ENCODE measurements at places on chromosomes 1 and 21. TPM values are rescaled to one million over a fixed set of nuclear protein-coding genes. Genes with fewer than 3 reads are reported as not detected.

Gene KIF21B
- 10.5 TPM for total RNA-seq

Gene HDAC1
- total RNA-seq, result 98.0 TPM

DNA sequence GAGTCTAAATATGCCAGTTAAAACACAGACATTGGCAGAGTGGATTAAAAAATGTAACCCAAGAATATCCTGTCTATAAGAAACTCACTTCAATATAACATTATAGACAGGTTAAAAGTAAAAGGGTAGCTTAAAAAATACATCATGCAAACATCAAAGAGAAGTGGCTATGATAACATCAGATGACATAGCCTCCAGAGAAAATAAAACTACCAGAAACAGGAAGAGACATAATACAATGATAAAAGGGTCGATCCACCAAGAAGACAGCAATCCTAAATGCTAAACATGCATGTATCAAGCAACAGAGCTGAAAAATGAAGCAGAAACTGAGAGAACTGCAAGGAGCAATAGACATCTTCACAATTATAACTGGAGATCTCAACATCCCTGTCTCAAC, 190.2 kb upstream of the NR5A2 start:
- H3K27ac ChIP-seq, result no peak overlapping the region
- DNase-seq, result no peak
- H3K4me3 ChIP-seq, result no peak overlapping the region
- H3K36me3 ChIP-seq, result no peaks in the 10 kb centered on the region

GRCh38 chr1:245493029-245493428, 338.2 kb downstream of the KIF26B start:
- no peak for DNase-seq
- no peaks in the 10 kb centered on the region for H3K27me3 ChIP-seq
- H3K4me3 ChIP-seq, result no peak overlapping the region
- H3K27ac ChIP-seq, result no peak overlapping the region

Gene NGF
- total RNA-seq, result 1.1 TPM

Gene DPT
- 15.4 TPM for total RNA-seq

- H3K4me1 ChIP-seq, result no peaks in the 10 kb centered on the region
- no peaks in the 10 kb centered on the region for H3K27me3 ChIP-seq
- no peak overlapping the region for H3K27ac ChIP-seq
- DNase-seq, result no peak
These were observed 28.1 kb upstream of the LAPTM5 start for GRCh38 chr1:30785714-30786113.

- peaks cover 20% of the 10 kb centered on the region for H3K36me3 ChIP-seq
These were observed 15.1 kb upstream of the PIGV start for GRCh38 chr1:26772687-26773086.

DNA sequence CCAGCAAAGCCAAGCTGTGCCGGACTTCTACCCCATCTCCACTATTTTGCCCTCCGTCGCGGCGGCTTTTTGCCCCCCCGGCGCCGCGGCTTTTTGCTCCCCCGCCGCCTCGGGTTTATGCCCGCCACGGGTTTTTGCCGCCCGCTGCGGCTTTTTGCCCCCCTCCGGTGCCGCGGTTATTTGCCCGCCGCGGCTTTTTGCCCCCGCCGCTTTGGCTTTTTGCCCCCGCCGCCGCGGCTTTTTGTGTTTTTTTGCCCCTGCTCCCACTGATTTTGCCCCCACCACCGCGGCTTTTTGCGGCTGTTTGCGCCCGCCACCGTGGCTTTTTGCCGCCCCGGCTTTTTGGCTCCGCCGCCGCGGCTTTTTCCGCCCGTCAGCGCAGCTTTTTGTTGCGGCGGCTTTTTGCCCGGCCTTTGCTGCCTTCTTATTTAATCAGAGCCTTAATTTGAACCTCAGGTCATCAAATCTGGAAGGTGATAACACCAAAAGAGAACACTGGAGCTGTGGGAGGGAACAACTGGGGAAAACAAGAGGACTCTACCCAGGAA, 106.0 kb downstream of the TPTE start:
- H3K4me1 ChIP-seq, result no peaks in the 10 kb centered on the region
- no peaks in the 10 kb centered on the region for H3K36me3 ChIP-seq
- H3K4me3 ChIP-seq, result no peak overlapping the region
- DNase-seq, result no peak
- no peaks in the 10 kb centered on the region for H3K27me3 ChIP-seq

Gene PCP4L1
- total RNA-seq, result 10.1 TPM

DNA sequence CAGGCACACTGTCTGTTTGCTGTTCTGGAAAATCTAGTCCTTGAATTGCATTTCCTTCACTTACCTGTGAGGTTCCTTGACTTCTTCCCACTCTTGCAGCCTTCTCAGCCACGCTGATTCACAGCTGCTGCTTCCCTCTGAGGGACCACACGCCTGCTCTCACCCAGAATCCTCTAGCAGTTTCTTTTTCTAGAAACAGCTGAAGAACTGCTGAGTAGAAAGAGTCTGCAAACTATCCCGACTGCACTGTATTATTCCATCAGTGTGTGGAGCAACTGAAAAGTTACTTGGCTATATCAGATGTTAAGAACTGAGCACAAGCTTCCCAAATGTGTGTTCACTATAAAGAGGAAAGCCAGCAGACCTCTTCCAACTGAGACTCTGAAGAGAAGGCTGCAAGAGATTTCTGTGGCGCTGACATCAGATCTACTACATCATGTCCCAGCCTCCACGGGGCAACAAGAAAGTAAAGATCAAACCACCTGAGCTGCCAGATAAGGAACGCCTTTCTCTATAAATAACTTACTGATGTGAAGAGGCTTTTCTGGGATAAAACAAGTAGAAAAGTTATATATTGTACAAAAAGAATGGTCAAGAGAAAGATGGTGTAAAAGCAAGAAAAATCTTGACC, 226.6 kb downstream of the RERE start:
- no peaks in the 10 kb centered on the region for H3K36me3 ChIP-seq
- H3K4me3 ChIP-seq, result no peak overlapping the region
- no peak overlapping the region for H3K27ac ChIP-seq
- no peak for DNase-seq

DNA sequence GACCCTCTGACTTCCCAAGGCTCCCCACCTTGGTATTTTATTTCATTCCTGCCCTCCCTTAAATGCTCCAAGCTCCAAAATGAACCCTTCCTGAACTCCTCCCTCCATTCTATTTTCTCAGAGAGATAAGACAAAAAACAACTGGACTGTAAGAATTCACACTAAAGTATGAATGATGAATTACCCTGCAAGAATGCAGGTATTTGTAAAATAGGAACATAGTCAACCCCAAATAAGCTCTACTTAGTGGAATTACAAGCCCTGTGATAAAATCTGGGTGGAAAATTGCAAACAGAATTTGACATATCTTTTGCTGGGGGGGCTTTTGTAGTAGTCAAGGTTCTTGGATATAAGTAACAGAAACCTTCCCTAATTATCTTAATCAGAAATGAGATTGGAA, 67.8 kb upstream of the GJA8 start:
- no peak overlapping the region for H3K4me3 ChIP-seq
- no peak for DNase-seq
- no peaks in the 10 kb centered on the region for H3K36me3 ChIP-seq
- no peaks in the 10 kb centered on the region for H3K27me3 ChIP-seq
- no peak overlapping the region for H3K27ac ChIP-seq

Gene CLEC20A
- not detected for total RNA-seq

GRCh38 chr1:87226341-87226760, 102.3 kb upstream of the LMO4 start:
- H3K4me1 ChIP-seq, result no peaks in the 10 kb centered on the region
- DNase-seq, result peak; percentile 49
- no peaks in the 10 kb centered on the region for H3K27me3 ChIP-seq
- no peaks in the 10 kb centered on the region for H3K36me3 ChIP-seq
- H3K4me3 ChIP-seq, result no peak overlapping the region

- no peak overlapping the region for H3K27ac ChIP-seq
- no peak for DNase-seq
- H3K36me3 ChIP-seq, result no peaks in the 10 kb centered on the region
- H3K4me3 ChIP-seq, result no peak overlapping the region
These were observed 24.9 kb upstream of the C1QA start for GRCh38 chr1:22611530-22611947.

DNA sequence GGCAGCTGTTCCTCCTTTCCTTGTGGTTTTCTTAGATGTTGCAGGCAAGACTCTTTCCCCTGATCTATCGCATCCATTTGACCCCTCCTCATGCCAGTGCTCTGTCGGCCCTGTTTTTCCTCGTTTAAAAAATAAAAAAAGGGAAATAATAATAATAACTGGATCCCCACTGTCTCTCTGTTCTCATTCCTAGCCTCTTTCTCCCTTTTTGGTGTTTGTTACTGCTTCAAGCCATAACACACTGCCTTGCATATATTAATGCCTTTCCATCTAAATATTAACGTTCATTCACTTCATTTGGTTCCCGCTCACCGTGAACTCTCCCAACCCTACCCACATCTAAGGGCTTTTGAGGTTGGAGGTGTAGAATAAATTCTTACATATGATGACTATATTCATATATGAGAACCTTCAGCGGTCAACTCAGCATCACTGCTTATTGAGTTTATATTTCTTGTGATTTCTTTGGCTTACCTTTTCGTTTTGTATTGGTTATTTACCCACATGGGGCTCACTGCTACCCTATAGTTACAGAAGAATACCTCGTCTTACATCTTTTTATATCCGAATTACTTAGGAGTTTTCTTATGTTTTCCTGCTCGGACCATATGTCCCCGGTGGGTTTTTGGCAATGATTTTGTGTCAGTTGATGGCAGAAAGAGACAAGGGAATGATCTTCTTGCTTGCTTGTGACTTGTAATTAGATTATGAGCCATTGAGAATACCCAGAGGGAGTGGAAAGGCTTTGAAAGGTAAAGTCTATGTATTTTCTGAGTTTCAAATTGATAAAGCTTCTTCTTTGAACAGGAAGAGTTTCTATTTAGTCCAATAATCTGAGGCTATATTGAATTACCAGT, 805 bp downstream of the ATG4C start:
- H3K4me3 ChIP-seq, result peak overlapping the region; percentile 72
- no peaks in the 10 kb centered on the region for H3K27me3 ChIP-seq
- no peaks in the 10 kb centered on the region for H3K36me3 ChIP-seq
- peak overlapping the region; percentile 86 for H3K27ac ChIP-seq

- no peak overlapping the region for H3K4me3 ChIP-seq
- DNase-seq, result no peak
- H3K27me3 ChIP-seq, result no peaks in the 10 kb centered on the region
- H3K4me1 ChIP-seq, result no peaks in the 10 kb centered on the region
- no peaks in the 10 kb centered on the region for H3K36me3 ChIP-seq
These were observed 34.6 kb upstream of the LHX8 start for GRCh38 chr1:75099581-75099980.

DNA sequence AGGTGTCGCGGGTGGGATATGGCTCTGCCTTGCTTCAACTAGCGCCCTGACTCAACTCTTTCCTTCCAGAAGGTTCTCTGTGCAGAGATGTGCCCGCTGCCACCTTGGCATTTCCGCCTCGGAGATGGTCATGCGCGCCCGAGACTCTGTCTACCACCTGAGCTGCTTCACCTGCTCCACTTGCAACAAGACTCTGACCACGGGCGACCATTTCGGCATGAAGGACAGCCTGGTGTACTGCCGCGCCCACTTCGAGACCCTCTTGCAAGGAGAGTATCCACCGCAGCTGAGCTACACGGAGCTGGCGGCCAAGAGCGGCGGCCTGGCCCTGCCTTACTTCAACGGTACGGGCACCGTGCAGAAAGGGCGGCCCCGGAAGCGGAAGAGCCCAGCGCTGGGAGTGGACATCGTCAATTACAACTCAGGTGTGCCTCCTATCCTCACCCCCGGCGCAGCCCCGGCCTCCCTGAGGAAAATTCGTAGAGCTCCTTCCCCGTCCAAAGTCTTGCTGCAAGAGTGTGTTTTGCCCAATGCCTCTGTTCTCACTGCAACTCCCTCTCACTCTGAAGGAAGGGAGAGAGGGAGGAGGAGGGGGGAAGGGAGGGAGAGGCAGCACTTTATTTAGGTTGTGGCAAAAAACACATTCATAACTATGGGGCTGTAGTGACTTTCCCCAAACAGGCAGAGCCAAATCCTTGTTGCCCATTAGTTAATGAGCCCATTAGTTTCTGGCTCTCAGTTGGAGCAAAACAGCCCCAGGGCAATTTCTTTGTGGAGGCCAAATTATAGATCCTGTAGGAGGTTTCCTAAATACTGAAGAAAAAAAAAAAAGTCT, 4.3 kb downstream of the LHX9 start:
- H3K27ac ChIP-seq, result no peak overlapping the region
- no peak overlapping the region for H3K4me3 ChIP-seq
- H3K36me3 ChIP-seq, result no peaks in the 10 kb centered on the region
- H3K27me3 ChIP-seq, result peaks cover 49% of the 10 kb centered on the region

DNA sequence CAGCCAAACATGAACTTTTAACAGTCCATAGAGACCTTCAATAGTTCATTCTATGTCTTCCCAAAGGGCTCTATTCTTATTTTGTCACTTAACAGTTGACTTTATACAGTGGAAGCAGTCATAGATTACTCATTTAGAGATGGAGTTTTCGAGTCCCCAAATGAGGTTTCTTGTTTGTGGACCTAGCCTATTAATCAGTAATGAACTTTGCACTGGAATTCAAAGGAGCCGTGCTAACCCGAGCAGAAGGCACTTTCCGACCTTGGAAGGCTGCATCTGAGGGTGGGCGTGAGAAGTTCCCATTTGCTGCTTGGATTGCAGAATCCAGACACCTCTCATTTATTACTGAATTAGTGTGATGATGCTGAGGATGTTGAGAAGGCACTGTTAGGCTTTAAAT, 46.4 kb downstream of the TTC39A start:
- H3K36me3 ChIP-seq, result no peaks in the 10 kb centered on the region
- no peak for DNase-seq
- no peaks in the 10 kb centered on the region for H3K4me1 ChIP-seq
- no peak overlapping the region for H3K4me3 ChIP-seq

DNA sequence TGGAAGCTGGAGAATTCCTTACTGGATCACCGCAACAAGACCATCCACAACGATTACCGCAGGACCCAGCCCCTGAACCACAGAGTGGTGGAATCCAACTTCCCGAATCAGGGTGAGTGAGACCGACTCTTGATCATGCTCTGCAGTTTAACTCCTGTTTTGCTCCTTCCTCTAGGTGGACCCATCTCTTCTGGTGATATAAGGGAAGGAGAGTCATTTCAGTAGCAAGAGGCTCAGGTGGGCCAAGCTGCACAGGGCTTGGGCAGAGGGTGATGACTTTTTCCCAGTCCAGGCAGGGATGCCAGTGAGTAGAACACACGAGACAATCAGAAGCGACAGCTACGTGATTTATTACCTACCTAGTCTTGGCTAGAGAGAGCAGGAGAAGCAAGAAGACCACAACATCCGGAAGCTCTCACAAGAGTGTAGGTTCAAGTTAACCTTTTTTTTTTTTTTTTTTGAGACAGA, 25.2 kb downstream of the CA6 start:
- no peak overlapping the region for H3K4me3 ChIP-seq
- no peak for DNase-seq
- H3K4me1 ChIP-seq, result no peaks in the 10 kb centered on the region

- H3K27me3 ChIP-seq, result no peaks in the 10 kb centered on the region
- no peak for DNase-seq
- H3K4me3 ChIP-seq, result no peak overlapping the region
- H3K27ac ChIP-seq, result no peak overlapping the region
- no peaks in the 10 kb centered on the region for H3K4me1 ChIP-seq
These were observed 246.8 kb upstream of the FMN2 start for GRCh38 chr1:239844833-239845232.

DNA sequence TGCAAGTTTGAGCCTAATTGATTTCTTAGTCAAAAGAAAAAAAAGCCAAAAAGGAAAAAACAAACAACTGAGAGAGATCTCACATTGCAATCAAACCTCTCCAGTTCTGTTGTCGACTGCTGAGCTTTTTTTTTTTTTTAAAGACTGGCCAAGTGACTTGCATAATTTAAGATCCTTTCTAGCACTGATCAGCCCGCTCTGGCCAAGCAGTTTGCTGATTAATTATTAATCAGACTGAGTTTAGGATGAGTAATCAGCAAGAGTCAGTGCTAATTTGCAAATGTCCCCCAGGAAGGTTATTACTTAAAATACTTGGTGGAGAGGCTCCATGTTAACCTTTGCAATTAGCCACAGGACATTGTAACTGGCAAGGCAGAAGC, 39.3 kb downstream of the HMGB4 start:
- no peaks in the 10 kb centered on the region for H3K36me3 ChIP-seq
- peaks cover 6% of the 10 kb centered on the region for H3K4me1 ChIP-seq
- H3K27ac ChIP-seq, result no peak overlapping the region
- no peak for DNase-seq

Measured in prostate gland (tissue), 2 donors.